Aorta (tissue), 5 donors: ENCODE measurements at places on chromosomes 16 and 17.
A peak's percentile ranks its signal among the peaks of the same experiment; 100 is the strongest.

DNA sequence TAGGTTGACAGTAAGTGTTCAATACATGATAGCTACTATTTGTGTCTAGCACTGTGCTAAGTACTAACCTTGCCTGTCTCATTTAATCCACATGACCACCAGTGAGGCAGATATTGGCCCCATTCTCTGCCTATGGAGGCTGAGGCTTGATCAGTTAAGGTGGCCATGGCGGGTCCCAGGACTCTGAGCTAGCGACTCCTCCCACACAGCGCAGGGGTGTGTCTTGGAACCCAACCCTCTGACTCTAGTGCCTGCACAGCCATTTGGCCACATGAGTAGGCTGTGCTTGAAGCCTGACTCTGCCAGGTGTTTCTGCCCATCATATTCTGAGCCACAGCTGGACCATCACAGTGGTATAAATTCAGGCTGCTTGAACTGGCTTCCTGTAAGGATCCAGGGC is 6.4 kb downstream of the NHERF1 start:
- no peak overlapping the region for H3K4me3 ChIP-seq
- no peak for DNase-seq
- H3K27me3 ChIP-seq: no peaks in the 10 kb centered on the region
- no peaks in the 10 kb centered on the region for H3K4me1 ChIP-seq
- no peak overlapping the region for H3K27ac ChIP-seq

GRCh38 chr17:80032614-80033171 is 3.0 kb downstream of the TBC1D16 start:
- no peaks in the 10 kb centered on the region for H3K36me3 ChIP-seq
- no peak for DNase-seq
- H3K27ac ChIP-seq: no peak overlapping the region
- H3K4me3 ChIP-seq: no peak overlapping the region
- no peaks in the 10 kb centered on the region for H3K27me3 ChIP-seq
- no peaks in the 10 kb centered on the region for H3K4me1 ChIP-seq

DNA sequence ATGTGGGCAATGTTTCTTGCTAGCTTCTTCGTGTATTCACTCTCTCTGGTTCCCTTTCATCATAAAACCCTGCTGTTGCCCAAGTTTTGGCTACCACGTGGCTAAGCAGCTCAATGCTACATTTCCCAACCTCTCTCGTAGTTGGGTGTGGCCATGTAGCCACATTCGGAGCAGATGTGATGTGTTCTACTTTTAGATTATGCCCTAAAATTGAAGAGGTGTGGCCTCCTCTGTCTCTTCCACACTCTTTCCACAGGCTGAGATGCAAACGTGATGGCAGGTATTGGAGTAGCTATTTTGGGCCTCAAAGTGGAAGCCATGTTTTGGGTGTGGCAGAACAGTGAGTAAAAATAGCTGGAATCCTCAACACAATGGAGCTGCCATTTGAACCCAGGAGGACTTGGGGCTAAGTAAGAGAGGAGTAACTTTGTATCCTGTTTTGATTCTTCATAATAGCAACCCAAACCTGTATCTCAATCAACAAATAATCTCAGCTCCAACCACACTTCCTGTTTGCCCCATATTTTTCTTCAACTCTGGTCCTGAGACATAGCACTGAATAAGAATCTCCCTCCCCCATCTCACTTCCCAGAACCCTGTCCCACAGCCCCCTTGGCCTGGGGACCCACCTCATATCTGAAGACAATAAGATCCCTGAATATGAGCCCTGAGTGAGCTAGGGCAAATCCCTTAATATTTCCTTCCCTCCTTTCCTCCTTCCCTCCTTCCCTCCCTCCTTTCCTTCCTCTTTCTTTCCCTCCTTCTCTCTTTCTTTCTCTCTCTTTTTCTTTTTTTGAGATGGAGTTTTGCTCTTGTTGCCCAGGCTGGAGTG is 4.0 kb downstream of the NUPR1 start:
- no peak overlapping the region for H3K4me3 ChIP-seq
- H3K36me3 ChIP-seq: no peaks in the 10 kb centered on the region
- H3K27me3 ChIP-seq: no peaks in the 10 kb centered on the region

- no peak overlapping the region for H3K27ac ChIP-seq
- no peaks in the 10 kb centered on the region for H3K36me3 ChIP-seq
- no peak overlapping the region for H3K4me3 ChIP-seq
- no peak for DNase-seq
These were observed 41.3 kb downstream of the MRM3 start for GRCh38 chr17:823501-823902.

DNA sequence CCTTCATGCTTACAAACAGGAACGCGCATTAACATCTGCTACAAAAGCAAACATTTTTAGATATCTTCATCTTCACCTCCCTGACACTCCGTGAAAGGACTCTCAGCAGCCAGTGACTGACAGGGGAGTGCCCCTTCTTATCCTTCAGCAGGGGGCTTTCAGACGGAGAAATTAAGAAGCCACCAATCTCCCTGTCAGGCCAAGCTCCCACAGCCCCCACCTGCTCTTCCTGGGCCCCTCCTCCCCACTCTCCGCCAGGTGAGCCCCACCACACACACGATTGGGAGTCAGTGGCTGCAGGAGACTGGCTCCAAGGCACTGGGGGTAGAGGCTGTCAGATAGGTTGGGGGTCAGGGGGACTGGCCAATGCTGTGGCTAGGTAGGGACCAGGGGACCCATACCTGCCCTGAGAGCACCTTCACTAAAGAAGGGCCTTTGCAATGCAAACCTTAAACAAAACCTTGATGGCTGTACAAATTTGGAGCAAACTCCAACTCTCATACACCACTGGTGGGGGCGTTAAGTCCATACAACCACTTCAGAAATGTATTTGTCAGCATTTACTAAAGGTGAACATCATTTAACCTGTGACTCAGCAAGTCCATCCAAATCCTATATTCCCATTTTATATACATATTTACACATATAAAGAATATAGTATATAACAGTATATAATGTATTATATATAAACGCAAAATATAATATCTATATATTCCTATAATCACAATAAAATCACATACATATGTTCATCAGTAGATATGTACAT is 232.2 kb downstream of the ZNF423 start:
- H3K27ac ChIP-seq: no peak overlapping the region
- H3K4me3 ChIP-seq: no peak overlapping the region
- H3K36me3 ChIP-seq: no peaks in the 10 kb centered on the region
- no peaks in the 10 kb centered on the region for H3K27me3 ChIP-seq

DNA sequence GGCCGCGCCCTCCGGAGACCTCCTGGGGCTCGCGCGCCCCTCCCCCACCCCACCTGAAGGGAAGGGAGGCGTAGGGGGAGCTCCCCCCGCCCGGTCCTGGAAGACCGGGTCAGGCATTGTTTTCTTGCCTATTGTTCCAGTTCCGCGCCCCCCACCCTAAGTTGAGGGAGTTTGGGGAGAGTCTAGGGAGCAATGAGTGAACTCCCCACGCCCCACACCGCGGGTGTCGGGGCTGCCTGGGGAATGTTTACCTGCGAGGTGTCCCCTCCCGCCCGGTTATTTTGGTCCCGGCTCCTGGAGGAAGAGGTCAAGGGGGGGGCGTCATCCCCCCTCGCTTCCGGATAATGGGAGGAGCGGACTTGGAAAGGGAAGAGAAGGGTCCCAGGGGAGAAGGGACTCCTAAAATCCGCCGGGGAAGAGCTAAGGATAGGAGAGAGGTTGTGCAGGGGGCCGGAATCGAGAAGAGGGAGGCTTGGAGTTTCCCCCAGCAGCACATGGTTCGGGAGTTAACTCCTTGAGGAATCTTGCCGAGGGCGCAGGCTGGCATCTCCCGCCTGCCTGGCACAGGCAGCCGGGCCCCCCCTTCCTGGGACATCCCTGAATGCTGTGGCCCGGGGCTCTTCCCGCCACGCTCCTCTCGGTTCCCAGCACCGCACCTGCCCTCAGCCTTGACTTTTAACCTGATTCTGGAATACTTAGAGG is 881 bp downstream of the MLLT6 start:
- H3K27me3 ChIP-seq: no peaks in the 10 kb centered on the region
- H3K4me1 ChIP-seq: no peaks in the 10 kb centered on the region
- peak overlapping the region; percentile 87 for H3K4me3 ChIP-seq
- DNase-seq: peak; percentile 71

DNA sequence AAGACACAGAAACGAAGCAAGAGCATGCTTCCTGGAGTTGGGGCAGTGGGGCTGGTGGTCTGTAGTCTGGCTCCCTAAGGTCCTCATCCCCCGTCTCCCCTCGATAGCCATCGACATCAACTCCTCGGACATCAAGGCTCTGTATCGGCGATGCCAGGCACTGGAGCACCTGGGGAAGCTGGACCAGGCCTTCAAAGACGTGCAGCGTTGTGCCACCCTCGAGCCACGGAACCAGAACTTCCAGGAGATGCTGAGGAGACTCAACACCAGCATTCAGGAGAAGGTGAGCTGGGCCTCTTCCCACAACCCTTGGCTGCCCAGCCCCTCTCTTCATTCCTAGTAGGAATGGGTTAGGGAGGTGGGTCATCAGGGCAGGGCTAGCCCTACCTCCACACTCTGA is 2.3 kb downstream of the UNC45B start:
- no peak overlapping the region for H3K27ac ChIP-seq
- H3K4me1 ChIP-seq: no peaks in the 10 kb centered on the region
- H3K4me3 ChIP-seq: no peak overlapping the region

GRCh38 chr16:3036726-3037315 is at the start of gene BICDL2:
Gene BICDL2, minus strand, starts transcription at chr16:3036944. Its CDS starts 1,448 bp downstream, at chr16:3035496.
- DNase-seq: no peak
- H3K4me1 ChIP-seq: no peaks in the 10 kb centered on the region
- H3K36me3 ChIP-seq: no peaks in the 10 kb centered on the region
- peaks cover 1% of the 10 kb centered on the region for H3K27me3 ChIP-seq
- H3K27ac ChIP-seq: no peak within 1 kb of the TSS

GRCh38 chr16:27123795-27124409 is 57.2 kb downstream of the C16orf82 start:
- H3K4me1 ChIP-seq: no peaks in the 10 kb centered on the region
- H3K27ac ChIP-seq: no peak overlapping the region
- H3K27me3 ChIP-seq: no peaks in the 10 kb centered on the region
- no peak overlapping the region for H3K4me3 ChIP-seq
- no peak for DNase-seq

DNA sequence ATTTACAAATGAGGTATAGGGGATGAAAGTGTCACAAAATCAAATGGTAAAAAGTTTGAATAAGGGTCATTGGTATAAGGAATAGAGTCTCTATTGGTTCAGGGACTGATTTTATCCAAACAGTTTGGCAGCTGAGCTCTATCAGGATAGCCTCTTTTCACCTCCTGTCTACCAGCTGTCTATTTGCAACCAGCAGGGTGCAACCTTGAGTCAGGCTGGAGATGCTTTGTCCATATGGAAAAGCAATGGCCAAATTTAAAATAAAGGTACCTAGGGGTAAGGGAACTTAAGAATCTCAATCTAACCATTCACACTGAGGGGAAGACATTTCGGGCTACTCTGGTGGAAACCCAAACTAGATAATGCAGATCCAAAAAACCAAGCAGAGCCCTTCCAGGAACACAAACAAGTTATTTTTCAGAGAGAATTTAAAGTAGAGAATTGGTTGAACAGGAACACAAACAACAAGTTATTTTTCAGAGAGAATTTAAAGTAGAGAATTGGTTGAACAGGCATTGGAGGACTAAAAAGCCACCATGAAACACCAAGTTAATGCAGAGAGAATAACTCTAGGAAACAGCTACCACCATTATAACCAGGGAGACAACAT is 12.6 kb upstream of the CA10 start:
- H3K4me1 ChIP-seq: no peaks in the 10 kb centered on the region
- no peak for DNase-seq

GRCh38 chr16:17159617-17160016 is 311.1 kb downstream of the XYLT1 start:
- no peak overlapping the region for H3K27ac ChIP-seq
- H3K4me3 ChIP-seq: no peak overlapping the region

GRCh38 chr17:37259030-37259735 is 116.6 kb upstream of the C17orf78 start:
- no peaks in the 10 kb centered on the region for H3K27me3 ChIP-seq
- DNase-seq: no peak
- no peaks in the 10 kb centered on the region for H3K36me3 ChIP-seq

GRCh38 chr17:36629252-36629847 is 28.0 kb downstream of the MRM1 start:
- H3K27ac ChIP-seq: no peak overlapping the region
- H3K4me3 ChIP-seq: no peak overlapping the region
- no peaks in the 10 kb centered on the region for H3K4me1 ChIP-seq
- no peaks in the 10 kb centered on the region for H3K27me3 ChIP-seq

- H3K4me1 ChIP-seq: no peaks in the 10 kb centered on the region
- peaks cover 3% of the 10 kb centered on the region for H3K36me3 ChIP-seq
- no peak overlapping the region for H3K4me3 ChIP-seq
- DNase-seq: no peak
- H3K27me3 ChIP-seq: no peaks in the 10 kb centered on the region
- no peak overlapping the region for H3K27ac ChIP-seq
These were observed 15.6 kb downstream of the CNP start for GRCh38 chr17:41982026-41982760.

DNA sequence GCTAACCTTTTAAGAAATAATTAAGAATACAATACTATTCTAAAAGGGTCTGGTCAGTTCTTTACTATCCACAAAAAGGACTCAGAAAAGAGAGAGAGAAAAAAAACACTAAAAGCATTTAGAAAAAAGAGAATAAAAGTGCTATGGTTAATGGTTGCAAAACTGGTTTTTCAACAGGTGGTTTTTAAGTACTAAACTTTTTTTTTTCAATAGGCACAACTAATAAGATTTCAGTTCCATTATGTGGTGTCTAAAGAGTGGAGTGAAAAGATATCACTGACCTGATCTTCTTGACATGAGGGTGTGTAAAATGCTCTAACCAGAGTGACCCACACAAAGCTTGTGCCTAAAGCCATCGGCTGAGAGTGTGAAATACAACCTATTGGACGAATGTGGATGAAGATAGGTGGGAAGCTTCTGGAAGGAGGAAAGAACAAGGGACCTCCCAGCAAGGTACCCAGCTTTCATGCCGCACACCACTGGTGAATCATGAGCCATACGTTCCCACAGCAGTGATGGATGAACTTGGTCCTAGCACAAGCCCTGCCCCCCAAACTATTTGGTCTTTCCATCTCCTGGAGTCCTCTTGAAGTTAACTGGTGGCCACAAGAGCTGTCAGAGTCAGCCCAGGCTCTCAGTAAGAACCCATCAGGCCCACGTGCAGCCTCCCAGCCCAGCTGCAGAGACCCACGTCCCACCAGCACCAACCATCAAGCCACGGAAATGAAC is 103.0 kb downstream of the ZFHX3 start:
- peaks cover 3% of the 10 kb centered on the region for H3K4me1 ChIP-seq
- H3K27me3 ChIP-seq: no peaks in the 10 kb centered on the region
- no peak for DNase-seq
- H3K4me3 ChIP-seq: no peak overlapping the region

GRCh38 chr17:5557485-5557884 is 26.8 kb downstream of the NLRP1 start:
- no peak for DNase-seq
- H3K27ac ChIP-seq: no peak overlapping the region
- no peaks in the 10 kb centered on the region for H3K36me3 ChIP-seq
- no peaks in the 10 kb centered on the region for H3K4me1 ChIP-seq
- H3K4me3 ChIP-seq: no peak overlapping the region

DNA sequence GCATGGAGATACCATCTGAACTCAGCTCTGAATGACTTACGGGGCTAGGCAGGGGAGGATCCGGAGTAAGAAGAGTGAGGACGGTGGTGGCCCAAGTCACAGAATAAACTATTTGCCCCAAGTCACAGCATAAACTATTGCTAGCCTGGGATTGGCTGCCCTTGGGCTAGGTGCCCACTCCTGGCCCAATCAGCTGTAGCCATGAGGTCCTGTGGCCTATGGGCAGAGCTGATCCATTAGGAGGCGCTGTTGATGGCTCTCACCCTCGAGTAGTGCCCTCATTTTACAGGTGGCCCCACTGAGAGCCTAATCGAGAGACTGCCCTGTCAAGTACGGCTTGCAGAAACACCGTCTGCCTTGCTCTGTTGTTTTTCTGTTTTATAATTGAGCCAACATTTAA is 62.3 kb upstream of the ZNF423 start:
- H3K27ac ChIP-seq: no peak overlapping the region
- no peak for DNase-seq
- no peaks in the 10 kb centered on the region for H3K4me1 ChIP-seq
- H3K4me3 ChIP-seq: no peak overlapping the region
